ENCODE measurements at places on chromosomes 7 and 10.

GRCh38 chr7:130346941-130347340 is 2.3 kb downstream of the CPA5 start:
- DNase-seq = no peak

DNA sequence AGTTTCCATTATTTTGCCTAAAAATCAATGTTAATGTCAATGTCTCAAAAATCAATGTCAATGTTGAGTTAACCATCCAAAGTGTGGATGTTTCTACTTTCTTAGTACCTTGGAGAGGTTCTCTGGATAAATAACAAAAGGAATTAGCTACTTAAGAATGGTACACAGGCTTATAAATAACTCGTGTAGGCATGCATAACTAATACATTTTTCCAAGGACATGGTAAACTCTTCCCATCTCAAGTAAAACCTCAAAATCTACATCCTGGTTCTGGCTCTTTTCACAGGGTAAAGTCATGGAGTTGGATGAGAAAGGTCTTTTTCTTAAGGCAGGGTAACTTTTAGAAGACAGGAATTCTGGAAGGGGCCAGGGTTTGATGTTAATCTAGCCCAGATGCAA is 59.9 kb downstream of the CAV1 start:
- no peak for DNase-seq

- no peak for DNase-seq
Observed at GRCh38 chr10:62899311-62899710, 83.1 kb upstream of the EGR2 start.

GRCh38 chr7:124027236-124027635 is 5.6 kb downstream of the TMEM229A start:
- DNase-seq = no peak

GRCh38 chr7:104772405-104773345 is 241.3 kb upstream of the KMT2E start:
- DNase-seq = no peak

GRCh38 chr7:139490130-139490529 is 6.7 kb upstream of the KLRG2 start:
- no peak for DNase-seq

DNA sequence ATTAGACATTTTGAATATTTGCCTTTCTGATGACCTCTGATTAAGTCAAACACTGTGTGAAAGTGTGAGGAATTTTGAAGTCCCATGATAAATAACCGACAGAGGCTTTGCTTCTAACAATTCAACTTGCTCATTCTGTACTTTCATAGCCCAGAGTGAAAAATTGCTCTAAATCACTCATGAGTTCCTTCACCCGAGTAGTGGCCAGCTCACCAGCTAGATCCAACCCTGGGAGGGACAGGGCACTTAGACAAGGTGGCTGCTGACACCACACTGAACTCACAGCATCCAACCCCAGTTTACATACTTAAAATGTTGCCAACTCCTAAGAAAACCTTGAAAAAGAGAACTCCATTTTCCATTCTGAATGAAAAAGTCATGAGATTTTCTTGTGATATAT is 80.0 kb upstream of the LYZL1 start:
- no peak for DNase-seq

DNA sequence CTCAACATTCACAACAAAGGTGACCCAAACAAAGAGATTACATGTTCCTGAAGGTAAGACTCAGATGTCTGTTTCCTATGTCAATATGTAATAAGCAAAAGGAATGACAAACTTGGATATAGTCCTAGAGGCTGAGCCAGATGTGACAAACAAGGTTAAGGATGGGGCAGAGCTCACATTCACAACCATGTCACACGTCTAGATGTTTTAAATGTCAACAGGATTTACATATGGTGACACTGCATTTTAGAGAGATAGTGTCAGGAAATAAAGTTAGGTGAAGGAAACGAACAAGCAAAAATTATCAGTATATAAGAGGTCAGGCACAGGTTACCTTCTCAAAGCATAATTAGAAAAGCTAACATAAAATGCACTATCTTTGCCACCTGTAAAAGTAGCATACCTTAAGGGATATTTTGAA is 8.4 kb downstream of the RELN start:
- DNase-seq = no peak

- no peak for DNase-seq
Observed at GRCh38 chr10:68053553-68053952, 21.5 kb downstream of the HERC4 start.

DNA sequence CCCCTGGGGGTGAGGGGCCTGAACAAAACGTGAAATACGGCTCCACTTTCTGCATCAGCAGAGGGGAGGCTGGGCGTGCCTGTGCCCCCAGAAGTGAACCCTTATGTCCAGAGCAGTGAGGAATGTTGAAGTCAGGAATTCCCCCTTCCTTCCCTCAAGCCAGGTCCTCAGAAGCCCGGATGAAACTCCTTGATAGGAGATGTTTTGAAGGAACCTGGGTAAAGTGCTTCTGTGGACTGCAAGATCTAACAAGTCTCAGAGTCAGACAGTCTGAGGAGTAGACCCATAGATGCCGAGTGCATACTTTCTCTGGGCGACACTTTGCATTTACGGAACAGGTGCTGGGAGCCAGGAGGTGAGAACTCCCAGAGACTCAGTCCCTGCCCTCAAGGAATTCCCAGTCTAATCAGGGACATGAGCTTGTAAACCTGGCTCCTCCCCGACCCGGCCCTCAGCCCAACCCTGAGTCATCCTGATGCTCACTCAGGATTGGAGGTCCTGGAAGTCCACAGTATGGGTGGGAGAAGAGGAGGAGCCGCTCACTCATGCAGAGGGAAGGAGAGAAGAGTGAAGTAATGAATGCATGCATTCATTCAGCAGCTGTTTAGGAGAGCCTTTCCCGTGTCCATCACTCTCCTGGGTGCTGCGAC is 179.5 kb upstream of the ITGB1 start:
- no peak for DNase-seq

- no peak for DNase-seq
Observed at GRCh38 chr7:107697321-107698049, 36.9 kb downstream of the SLC26A4 start.

DNA sequence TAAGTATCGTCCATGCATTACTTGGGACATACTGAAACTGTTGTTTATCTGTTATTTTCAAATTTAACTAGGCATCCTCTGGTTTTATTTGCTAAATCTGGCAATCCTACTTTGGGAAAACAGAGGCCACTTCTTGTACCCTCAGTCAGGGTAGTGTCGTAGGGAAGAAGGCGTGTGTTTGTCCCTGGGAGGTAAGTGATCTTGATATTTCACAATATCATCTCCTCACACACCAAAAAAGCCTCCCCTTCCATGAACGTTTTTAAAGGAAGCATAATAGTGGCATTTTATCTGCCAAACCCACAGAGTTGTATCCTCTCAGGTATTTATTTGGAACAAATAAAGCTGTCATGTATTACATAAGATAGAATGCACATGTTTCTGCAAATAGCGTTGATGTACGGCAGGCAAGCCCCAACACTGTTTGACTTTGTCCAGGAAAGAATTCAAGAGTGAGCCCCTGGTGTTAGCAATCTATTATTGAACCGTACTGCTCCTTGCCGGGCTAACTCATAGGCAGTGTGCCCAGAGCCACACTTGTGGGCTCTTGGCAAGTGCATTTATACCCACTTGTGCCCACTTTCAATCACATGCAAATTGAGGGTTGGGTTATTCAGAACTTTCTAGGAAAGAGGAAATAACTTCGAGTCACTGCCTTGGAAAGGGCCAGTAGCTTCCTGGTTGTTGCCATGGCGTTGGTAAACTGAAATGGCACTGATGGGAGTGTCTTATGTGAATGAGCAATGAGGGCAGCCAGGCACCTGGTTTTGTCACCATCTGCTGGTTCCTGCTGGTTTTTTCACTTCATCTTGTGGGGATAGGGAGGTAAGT is 266.0 kb downstream of the USP6NL start:
- no peak for DNase-seq

GRCh38 chr7:158005531-158005930 is 582.1 kb downstream of the PTPRN2 start:
- DNase-seq = no peak
